ENCODE measurements at places on chromosomes 1 and 21.

DNA sequence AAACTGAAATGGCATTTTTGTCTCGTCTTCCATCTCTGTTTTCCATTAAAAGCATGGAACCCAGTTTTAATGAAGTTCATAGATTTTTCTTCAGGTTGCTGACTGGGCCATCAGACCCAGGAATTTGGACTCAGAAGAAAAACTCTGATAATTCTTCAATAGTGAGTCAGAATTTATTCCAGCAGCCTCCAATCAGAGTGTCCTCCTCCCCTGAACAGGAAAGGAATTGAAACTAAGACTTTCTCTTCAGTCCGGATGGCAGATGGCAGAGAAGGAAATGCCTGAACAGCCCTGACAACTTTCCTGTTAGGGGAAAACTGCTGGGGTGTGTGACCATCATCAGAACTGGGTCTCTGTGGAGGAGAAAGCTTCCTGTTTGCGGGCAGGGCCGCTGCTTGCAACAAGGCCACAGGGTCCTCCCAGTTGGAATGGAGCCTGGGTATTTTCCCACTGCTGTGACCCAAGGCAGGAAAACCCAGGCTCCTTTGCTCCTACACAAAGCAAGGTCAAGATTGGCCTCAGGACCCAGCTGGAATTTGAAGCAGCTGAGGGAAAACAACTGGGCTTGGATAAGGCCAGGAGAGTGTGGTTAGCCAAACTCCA is 20.7 kb downstream of the CD34 start:
- peak; percentile 42 for DNase-seq

- no peak for DNase-seq
Observed at GRCh38 chr21:19218163-19218562, 814.6 kb upstream of the TMPRSS15 start.

DNA sequence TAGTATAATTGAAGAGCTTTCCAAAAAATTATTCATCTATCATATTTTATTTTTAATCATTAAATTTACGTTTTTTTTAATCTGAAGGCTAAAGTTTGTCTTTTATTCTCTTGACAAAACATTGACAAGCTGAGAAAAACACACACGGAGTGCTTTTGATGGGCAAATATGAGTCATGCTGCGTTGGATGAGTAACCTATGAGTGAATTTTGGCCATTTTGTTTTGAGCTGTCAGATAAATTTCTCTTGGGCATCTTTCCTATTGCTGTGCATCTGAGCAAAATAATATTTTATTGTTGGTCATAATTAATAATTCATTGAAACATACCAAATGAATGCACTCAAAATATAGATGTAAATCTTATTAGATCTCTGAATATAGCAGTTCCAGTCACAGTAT is 1144.1 kb upstream of the ADGRL2 start:
- DNase-seq = no peak

- no peak for DNase-seq
Observed at GRCh38 chr1:172863031-172863430, 187.7 kb downstream of the TNFSF18 start.

DNA sequence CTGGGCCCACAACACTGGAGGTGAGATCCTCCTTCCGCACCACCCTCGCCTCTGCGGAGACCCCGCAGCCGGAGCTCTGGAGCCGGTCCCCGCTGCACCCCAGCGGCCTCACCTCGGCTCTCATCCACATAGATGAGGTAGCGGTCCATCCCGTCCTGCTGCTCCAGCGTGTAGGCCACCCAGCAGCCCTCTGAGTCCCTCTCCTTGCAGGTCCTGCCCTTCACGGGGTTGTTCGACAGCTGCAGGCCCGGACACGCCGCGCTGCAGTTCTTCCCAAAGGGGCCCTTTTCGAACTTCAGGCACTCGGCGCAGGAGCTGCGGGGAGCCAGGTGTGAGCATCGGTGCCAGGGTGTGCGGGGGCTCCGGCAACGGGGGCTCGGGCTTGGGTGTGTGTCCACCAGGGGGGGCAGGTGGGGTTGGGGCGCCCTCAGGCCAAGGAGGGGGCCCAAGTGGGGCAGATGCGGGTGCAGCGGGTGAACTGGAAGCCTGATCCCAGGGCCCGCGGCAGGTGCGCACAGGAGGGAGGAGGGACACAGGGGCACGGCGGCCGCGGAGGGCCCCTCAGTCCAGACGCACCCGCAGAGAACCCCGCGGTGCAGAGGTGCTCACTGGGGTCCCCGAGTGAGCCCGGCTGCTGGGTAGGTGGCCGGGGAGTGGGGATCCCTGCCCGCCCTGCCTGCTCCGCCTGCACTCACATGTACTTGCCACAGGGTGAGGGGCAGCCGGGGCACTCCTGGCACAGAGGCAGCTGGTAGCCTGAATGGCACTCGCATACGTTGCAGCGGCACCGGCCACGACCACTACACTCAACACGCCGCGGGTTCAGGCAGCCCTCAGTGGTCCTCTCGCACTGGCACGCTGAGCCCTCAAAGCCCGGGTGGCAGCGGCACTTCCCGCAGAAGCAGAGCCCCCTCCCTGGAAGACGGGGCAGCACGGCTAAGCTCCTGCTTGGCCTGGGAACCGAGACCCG is 15.4 kb upstream of the PTTG1IP start:
- DNase-seq = no peak

DNA sequence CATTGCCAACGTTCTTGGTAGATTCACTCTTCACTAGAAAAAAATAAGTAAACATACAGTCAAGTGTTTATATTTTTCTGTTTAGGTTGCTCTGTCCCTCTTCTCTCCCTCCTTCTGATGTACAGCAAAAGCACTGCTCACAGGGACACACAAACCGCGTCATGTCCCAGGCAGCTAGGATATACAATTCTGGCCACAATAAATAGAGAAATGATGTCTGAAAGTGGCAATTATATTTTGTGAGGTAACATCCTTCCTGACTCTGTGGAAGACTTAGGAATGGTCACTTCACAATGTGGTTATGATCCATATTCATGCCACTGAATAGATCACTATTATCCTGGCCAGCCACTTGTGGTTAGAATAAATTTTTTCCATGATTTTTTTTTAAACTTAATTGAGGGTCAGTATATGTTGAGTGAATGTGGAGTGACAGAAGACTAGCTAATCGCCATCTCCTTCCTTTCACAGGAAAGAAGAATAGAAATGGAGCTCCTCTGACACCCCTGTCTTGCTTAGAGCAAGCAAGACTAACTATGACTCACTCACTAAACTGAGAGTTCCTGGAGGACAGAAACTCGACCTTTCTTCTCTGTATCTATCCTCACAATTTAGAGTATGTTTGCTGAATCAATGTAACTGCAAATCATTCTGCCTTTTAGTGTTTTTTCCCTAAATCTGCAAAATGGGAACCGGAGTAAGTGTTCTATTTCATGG is 54.0 kb downstream of the ZNHIT6 start:
- DNase-seq = no peak

- DNase-seq = no peak
Observed at GRCh38 chr1:7315316-7315715, 455.8 kb upstream of the VAMP3 start.

GRCh38 chr1:200267937-200268336 is 141.9 kb downstream of the ZNF281 start:
- DNase-seq = no peak

DNA sequence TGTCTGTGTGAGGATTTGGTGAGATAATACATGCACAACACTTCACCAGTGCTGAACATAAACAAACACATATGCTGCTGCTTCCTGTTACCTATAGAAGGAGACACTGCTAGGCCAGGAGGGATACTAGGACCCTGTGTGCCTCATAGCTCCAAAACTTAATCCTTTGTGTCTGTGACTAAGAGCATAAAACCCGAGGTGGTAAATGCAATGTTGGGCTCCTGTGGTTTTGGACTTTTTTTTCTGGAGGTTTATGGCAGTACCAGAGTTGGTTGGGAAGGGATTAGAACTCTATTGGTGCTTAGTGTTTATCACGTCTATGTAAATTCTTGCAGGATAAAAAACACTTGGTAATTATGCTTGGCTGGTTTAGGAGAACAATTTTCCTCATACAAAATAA is 122.9 kb downstream of the NUF2 start:
- DNase-seq = no peak

GRCh38 chr1:21672478-21673276 is 3.5 kb upstream of the RAP1GAP start:
- no peak for DNase-seq

- no peak for DNase-seq
Observed at GRCh38 chr1:23224739-23225648, 7.7 kb upstream of the HTR1D start.

DNA sequence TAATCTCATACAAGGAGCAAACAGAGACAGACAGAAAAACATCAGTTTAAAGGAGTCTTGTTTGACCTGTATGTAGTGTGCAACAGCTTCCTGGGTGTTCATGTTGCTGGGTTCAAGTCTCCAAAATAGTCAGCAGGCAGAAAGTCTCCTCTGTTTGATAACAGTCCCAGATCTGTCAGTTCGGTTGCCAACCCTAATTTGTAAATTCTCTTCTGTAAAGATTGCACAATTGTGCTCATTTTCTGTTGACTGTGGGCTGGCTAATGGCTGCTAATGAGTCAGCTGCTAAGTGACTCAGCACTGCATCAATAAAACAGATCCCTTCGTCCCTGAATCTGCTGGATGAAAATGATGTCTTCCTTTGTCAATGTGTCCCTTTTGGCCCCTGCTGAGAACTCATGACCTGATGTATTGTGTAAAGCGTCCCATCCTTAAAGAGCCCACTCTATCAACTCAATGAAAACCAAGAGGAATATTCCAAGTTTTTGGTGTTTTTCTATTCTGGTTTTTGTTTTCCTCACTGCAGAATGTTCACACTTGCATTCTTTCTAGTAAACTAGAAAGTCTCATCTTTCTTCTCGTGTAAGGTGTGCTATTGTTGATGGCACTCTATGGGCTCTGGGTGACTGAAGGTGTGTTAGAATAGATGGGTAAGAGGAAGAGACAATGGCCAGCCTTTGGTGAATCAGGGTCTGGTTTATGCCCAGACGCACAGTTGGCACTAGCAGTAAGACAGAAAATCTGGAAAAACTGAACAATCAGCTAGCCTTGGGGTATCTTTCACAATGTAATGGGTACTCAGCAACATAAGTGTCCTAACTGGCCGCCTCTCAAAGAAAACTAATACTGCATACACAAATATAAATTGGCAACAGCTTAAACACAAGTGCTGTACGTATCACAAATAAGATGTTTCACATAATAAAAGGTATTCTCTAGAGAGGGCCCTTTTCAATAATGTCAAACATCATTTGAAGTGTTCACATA is 75.1 kb upstream of the SIPA1L2 start:
- DNase-seq = no peak

GRCh38 chr1:44418022-44418673 is 13.1 kb downstream of the RNF220 start:
- DNase-seq = peak; percentile 53

DNA sequence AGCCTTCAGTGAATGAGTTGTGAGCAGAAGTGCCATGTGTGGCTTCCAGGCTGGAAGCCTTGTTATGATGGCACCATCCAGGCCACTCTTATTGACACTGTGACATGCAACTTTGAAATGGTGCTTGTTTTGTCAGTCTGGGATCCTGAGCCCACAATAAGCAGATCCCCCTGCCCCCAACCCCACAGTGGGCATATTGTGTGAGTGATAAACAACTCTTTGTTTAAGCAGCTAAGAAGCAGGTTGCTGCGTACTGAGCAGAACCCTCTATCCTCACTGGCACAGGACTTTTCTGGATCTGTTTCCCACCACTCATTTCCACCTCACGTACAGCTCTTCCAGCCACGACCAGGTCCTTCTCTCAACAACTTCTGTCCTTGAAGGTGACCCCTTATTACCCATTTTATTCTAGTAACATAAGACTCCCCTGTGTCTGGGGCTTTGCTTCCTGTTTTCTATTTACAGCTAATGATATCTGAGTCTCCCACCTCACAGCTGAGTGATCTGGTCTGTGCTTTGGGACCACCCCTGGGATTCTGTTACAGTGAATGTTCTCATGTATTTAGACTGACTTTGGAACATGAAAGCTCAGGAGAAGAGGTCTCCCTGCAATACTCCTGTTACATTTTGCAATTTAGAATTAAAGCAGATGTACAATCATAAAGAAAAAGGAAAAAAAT is 375.5 kb downstream of the PCP4 start:
- DNase-seq = no peak

DNA sequence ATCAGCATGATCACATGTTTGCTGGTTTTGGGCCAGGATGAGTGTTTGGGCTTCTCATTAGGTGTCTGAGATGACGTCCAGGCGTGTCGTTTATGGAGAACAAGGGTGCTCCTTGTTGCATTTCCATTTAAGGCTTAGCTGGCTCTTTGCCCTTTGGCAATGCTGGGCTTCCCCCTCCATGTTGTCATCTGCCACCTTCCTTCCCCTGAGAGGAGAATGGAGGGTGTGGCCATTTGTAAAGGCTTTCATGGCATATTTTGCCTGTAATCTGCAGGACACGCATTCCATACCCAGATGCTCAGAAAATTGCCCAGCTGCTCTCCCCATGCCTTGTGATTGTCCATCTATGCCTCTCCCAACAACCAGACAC is 27.7 kb downstream of the PKP1 start:
- DNase-seq = no peak

DNA sequence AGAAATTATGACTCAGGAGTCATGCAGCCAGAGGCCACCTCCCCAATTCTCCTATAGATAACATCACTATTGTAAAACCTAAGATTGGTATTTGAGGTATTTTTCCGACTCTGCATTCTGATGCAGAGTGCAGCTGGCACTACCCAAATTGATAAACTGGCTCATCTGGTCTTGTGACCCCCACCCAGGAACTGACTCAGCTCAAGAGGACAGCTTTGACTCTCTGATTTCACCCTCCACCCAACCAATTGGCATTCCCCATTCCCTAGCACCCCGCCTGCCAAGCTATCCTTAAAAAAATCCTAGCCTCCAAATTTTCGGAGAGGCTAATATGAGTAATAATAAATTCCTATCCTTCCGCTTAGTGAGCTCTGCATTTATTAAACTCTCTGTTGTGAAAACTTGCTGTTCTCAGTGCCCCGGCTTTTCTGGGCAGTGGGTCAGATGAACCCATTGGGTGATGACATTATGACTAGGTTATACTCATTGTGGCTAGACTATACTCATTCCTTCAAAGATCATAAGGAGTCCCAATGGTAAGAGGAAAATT is 39.4 kb upstream of the EPS15 start:
- DNase-seq = peak; percentile 47
